Cerebellar cortex (tissue), 1 donor: ENCODE measurements at places on chromosomes 12 and 14.
A peak's percentile ranks its signal among the peaks of the same experiment; 100 is the strongest.

DNA sequence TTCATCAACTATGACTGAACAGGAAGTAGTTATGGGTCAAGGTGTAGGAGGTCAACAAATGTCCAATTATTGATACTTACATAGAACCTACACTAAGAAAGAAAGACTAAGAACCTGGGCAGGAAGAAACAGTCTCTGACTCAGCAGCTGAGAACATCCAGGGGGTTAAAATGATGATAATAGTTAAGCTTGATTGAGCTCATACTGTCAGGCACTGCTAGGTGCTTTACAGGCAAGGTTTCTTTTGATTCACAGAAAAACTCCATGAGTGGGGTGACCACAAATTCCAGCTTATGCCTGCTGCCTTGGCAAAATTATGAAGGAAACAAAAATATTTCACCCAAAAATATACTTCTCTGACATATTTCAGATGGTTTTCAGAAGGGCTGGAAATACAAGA lies 75.0 kb downstream of the ACADS start:
- DNase-seq: no peak

DNA sequence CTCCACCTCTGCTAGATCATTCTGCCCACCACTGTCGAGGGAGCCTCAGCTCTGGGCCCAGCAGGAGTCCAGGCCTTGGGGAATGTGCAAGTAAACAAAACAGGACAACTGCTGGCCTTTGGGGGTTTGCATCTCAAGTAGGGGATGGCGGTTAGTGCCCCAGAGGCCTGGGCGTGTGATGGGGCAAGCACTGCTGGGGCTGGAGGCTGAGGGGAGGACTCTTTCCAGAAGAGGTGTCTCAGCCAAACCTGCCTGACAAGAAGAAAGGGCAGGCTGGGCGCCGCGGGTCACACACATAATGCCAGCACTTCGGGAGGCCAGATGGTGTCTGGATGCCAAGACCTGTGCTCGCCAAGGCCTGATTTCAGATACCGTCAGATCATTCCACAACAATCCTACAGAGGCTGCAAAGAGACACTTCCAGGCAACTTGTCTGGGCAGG lies 8.6 kb upstream of the ALDH2 start:
- DNase-seq: peak; percentile 87

GRCh38 chr14:103057028-103057371 lies 349 bp downstream of the CDC42BPB start:
- DNase-seq: no peak

DNA sequence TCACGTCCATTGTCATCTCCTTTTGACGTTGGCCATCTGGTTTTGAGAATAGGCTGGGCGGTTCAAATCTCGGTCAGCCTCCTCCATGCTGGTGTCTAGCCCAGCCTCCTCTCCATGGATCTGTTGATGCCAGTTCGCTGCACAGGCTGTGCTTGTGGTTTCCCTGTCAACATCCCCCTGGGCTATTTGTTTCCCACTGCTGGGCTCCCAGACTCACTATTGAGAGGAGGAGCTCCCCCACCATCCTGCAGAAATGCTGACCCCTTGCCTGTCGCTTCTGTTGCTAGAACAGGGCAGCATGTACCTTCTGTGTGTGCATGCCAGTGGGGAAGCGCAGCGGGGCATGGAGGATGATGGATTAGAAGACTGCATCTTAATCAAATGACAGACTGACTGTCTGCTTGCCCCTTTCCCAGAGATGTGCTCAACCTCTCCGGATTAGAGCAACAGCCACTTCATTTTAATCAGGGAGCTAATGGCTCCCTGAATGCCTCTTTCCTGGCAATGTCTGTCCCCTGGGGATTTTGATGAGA lies 170.5 kb downstream of the TSPAN9 start:
- peak; percentile 79 for DNase-seq

- DNase-seq: no peak
Observed at GRCh38 chr12:124647316-124647715, 79.9 kb upstream of the NCOR2 start.

GRCh38 chr12:122040579-122041386 lies 19.1 kb downstream of the BCL7A start:
- no peak for DNase-seq

GRCh38 chr12:76943008-76943407 lies 64.2 kb upstream of the CSRP2 start:
- DNase-seq: peak; percentile 46

- DNase-seq: no peak
Observed at GRCh38 chr12:26242683-26243082, 47.3 kb downstream of the SSPN start.

GRCh38 chr14:76708028-76708427 lies 53.2 kb upstream of the VASH1 start:
- no peak for DNase-seq

- no peak for DNase-seq
Observed at GRCh38 chr12:56994231-56994746, 12.1 kb downstream of the ZBTB39 start.

GRCh38 chr12:50401500-50402081 lies 906 bp downstream of the LARP4 start:
- peak; percentile 37 for DNase-seq

- DNase-seq: no peak
Observed at GRCh38 chr14:65465584-65465983, 53.1 kb downstream of the FUT8 start.

DNA sequence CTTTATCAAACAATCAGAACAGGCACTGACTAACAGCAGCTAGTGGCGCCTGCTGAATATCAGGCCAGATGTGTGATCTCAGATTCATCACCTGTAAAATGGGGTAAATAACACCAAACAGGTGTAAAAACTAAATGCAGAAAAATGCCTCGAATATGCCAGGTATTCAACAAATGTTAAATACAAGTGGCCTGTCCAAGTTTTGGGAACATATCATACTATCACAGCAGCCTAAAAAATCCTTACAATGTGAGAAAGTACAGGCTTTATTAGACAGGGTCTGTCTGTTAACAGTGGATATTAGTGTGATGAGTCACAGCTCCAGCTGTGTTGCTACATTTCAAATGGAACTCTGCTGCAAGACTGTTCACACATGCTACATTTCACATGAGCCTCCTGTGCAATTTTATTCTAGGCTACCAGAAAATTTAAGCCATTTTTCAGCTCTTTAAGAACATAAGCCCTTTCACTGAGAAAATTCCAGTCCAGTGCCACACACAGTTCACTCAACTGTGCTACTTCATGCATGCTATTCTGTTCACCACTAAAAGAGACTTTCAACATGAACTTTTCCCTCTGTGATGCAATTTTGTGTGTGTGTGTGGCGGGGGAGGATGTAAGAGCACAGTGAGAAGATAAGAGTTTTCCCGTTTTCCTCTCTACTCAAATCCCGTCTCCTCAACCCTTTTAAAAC lies 56.7 kb downstream of the MSRB3 start:
- DNase-seq: peak; percentile 85

- no peak for DNase-seq
Observed at GRCh38 chr14:57274551-57274950, 5.8 kb downstream of the AP5M1 start.

DNA sequence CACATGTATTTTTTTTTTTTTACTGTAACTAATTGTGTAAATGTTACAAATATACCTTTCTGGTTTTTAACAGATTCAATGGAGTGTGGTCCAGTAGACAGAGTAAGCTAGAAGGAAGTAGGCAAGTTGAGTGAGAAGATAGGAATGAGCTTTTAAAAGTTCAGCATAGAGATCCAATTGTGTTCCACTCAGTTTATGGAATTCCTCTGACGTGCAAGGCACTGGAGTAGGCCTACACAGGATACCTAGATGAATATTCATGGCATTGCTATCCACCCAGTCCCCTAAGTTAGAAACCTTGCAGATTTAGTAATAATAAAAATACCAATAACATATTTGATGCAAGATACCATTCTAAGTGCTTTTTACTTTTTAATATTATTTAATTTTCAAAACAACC lies 225.6 kb upstream of the ARID2 start:
- DNase-seq: no peak

GRCh38 chr12:112420740-112421139 lies 2.0 kb downstream of the PTPN11 start:
- DNase-seq: no peak

DNA sequence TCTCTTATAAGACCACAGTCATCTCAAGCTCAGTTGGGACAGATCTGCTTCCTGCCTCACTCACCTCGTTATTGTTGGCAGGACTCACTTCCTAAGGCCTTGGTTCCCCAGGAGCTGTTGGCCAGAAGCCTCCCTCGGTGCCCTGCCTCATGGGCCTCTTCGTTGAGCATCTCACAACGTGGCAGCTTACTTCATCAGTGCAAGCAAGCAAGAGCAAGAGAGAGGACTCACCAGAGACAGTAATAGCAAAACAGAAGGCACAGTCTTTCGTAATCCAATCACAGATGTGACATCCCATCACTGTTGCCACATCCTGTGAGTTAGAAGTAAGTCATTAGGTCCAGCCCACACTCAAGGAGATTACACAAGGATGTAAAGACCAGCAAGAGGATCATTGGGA lies 5.1 kb upstream of the NUMB start:
- peak; percentile 33 for DNase-seq

- DNase-seq: peak; percentile 6
Observed at GRCh38 chr14:71931492-71932228, 569 bp upstream of the RGS6 start.

- no peak for DNase-seq
Observed at GRCh38 chr12:27972721-27973120, at the start of gene PTHLH. Gene PTHLH, minus strand, starts transcription at chr12:27972733. Its CDS starts 3,239 bp downstream, at chr12:27969494.

DNA sequence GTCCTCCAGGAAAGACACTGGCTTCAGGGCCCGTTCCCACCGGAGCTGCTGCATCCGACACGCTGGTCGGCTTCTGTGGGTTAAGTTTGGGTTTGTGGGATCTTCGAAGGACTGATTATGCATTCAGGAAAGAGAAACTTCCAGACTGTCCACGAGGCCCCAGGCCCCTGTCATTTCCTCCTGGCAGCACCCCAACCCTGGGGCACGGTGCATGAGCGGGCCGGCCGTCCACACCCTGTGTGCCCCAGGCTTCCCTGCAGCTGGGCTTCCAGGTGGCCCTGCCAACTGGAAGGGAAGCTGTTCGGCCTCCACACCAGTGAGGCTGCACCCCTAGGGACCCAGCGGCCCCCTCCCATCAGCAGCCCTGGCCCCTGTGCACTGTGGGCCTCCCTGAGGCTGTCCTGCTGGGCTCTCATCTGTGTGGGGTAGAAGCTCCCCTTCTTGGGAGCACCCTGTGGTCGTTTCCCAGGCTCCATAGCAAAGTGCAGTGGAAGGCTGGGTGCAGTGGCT lies 9.3 kb upstream of the FBRSL1 start:
- no peak for DNase-seq

DNA sequence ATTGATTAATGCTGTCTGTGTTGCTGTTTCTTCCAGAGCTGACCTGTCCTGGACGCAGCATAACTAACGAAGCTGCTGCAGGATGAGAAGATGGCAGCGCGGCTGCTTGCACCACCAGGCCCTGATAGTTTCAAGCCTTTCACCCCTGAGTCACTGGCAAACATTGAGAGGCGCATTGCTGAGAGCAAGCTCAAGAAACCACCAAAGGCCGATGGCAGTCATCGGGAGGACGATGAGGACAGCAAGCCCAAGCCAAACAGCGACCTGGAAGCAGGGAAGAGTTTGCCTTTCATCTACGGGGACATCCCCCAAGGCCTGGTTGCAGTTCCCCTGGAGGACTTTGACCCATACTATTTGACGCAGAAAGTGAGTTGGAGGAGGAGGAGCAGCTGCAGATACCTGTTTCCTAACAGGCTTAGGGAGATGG lies 71.7 kb downstream of the SCN8A start:
- DNase-seq: no peak

DNA sequence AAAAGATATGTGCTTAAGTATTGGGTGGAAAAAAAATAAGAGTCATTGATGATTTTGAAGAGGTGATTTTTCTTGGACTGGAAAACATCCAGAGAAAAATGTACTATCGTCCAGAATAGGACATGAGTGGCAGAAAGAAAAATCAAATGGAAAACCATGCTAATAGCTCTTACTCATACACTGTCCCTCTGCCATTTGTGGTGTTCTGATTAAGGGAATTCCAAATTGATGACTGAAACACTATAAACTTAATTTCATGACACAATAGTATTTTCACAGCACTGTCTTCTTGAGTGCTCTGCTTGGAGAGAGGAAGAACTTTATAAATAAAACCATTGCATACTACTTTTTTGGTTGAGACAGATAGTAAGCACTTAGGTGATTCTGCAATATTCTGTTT lies 72.4 kb downstream of the USP15 start:
- no peak for DNase-seq

- no peak for DNase-seq
Observed at GRCh38 chr14:50340963-50341362, 28.8 kb downstream of the DMAC2L start.

DNA sequence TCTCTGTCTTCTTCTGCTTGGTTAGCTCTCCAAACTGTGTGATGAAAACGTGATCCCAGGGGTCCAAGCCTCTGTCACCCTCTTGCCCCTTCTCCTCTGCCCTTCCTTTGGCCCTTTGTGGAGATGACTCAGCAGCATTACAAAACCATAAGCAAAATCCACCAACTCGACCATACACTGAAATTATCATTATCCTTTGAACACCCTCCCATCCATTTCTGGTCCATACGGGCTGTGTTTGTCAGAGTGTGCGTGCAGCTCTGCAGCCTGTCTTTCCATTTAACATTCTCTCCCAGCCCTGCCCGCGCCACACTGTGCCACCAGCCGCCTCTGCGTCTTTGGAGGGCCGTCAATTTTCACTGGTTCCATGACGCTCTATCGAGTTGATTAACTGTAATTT lies 69.2 kb downstream of the SLC25A47 start:
- no peak for DNase-seq

GRCh38 chr14:69595336-69595735 lies 16.1 kb upstream of the SUSD6 start:
- peak; percentile 80 for DNase-seq

DNA sequence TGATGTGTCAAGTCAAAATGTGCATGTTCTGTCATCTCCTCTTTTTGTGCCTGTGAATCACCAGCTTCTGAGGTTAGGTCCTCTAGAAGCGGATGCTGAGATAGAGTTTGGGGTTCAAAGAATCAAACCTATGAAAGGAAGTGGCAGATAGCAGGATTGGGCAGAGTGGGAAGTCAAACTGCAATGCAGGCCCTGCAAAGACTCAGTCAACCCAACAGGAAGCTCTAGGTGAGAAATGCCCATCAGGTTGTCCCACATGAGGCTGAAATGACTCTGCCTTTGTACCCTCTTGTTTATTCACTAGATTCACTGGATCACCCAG lies 4.5 kb upstream of the MIA2 start:
- no peak for DNase-seq

- DNase-seq: peak; percentile 49
Observed at GRCh38 chr12:108884116-108885012, 4.5 kb downstream of the DAO start.

GRCh38 chr14:99742509-99743487 lies 50.4 kb upstream of the EML1 start:
- no peak for DNase-seq

GRCh38 chr12:87302126-87302745 lies 727.0 kb downstream of the C12orf50 start:
- no peak for DNase-seq

GRCh38 chr14:37813732-37814131 lies 218.3 kb downstream of the TTC6 start:
- no peak for DNase-seq

- no peak for DNase-seq
Observed at GRCh38 chr12:77642246-77642645, 188.4 kb upstream of the NAV3 start.
